ENCODE measurements at places on chromosomes 16 and 17. TPM values are rescaled to one million over a fixed set of nuclear protein-coding genes. Genes with fewer than 3 reads are reported as not detected.
A peak's percentile ranks its signal among the peaks of the same experiment; 100 is the strongest.

DNA sequence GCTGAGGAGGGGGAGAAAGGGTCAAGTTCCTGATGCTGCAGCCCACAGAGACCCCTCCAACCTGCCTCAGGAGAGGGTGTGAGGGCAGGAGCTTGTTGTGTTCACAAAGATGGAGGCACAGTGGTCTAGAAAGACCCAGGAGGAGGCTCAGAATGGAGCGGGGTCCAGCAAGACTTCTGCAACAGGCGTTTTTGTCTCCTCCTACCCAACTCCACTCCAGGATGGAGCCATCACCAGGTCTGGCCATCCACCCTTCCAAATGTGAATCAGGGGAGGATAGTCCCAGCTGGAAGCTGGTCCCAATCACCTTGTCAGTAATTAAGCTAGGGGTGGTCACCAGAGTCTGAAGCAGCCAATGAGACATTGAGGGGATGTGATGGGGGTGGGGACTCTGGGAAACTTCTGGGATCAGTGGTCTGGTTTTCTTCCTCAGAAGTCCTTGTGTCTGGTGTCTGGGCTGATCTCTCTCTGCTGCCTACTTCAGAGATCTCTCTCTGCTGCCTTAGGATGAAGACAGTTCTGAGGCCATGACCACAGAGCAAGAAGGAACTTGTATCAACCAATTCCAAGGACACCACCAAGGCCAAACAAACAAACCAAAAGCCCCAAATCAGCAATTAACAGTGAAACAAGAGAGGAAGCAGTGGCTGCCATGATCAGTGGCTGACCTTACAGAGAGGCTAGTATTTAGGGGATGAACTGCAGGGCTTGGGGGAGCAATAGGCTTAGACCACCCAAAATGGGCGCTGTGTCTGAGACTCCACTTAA, 14.5 kb downstream of the CD300LB start:
- DNase-seq, result no peak

GRCh38 chr17:82496529-82497434, 22.8 kb upstream of the FOXK2 start:
- DNase-seq, result peak; percentile 93

DNA sequence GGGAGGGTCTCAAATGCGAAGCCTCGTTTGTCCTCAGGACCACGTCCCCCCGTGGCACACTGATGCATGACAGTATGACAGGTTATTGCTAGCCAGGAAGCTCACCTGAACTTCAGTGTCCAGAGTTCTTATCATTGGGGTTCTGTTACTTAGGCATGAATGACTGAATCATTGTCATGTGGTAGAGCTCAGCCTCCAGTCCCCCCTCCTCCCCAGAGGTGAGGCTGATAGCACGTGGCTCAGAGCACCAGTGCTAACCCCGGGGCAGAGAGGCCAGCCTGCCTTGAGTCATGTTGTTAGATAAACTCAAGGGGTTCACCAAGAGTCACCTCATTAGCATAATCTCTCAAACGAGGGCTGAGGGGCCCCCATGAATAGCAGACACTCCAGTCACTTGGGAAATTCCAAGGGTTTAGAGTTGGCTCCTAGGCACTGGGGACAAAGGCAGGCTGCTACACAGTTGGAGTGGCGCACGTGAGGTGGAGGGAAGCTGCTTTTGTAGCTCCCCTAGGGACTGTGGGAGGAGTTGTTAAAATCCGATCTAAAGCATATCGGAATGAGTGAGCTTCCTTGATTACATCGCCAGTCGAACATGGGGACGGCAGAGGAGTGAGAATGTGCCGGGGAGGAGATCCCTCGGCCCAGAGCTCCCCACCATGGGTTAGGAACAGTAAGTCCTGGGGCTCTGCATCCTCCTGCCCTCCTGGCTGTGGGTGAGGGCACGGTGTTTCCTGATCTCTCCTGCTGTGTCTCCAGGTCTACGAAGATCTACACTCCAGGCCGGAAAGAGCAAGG, 18.2 kb downstream of the DHX38 start:
- DNase-seq, result no peak

- peak; percentile 15 for DNase-seq
These were observed 5.4 kb upstream of the BBS2 start for GRCh38 chr16:56525236-56525635.

DNA sequence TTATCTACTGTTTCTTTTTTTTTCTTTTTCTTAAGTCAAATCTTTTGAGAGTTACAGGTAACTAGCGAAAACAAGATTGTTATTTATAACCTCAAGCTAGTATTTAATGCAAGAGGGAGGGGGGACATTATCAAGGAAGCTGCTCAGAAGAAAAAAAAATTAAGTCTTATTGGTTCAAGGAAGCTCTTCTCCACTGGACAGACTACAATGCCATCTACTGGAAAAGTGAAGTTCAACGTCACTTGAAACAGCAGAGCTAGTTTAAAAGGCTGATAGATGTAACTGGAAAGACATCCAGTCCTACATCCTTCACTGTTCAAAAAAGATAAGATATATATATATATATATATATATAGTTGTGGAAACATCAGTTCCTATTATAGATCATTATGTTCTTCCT, 418.0 kb upstream of the PSMD7 start:
- DNase-seq, result peak; percentile 90

GRCh38 chr17:70078549-70078948, 3.5 kb downstream of the KCNJ16 start:
- no peak for DNase-seq

- DNase-seq, result no peak
These were observed 33.8 kb downstream of the VWA3A start for GRCh38 chr16:22126037-22126558.

- DNase-seq, result no peak
These were observed 99.7 kb upstream of the HAS3 start for GRCh38 chr16:69005641-69006355.

GRCh38 chr17:7854078-7854777, 638 bp upstream of the TMEM88 start:
- no peak for DNase-seq

DNA sequence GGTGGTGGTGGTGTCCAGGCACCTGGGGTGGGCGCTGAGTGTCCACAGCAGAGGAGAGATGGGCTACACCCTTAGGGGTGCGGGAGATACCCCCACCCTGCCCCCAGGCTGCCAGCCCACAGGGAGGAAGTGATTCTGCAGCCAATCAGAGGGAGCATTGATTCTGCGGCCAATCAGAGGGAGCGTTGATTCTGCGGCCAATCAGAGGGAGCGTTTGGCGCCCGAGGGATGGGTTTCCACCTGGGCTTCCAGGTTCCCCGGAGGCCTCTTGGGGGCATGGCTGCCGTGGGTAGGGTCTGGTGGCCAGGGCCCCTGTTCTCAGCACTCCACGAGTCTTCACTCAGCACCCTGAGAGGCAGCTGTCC, 28.2 kb upstream of the ACSF3 start:
- no peak for DNase-seq

DNA sequence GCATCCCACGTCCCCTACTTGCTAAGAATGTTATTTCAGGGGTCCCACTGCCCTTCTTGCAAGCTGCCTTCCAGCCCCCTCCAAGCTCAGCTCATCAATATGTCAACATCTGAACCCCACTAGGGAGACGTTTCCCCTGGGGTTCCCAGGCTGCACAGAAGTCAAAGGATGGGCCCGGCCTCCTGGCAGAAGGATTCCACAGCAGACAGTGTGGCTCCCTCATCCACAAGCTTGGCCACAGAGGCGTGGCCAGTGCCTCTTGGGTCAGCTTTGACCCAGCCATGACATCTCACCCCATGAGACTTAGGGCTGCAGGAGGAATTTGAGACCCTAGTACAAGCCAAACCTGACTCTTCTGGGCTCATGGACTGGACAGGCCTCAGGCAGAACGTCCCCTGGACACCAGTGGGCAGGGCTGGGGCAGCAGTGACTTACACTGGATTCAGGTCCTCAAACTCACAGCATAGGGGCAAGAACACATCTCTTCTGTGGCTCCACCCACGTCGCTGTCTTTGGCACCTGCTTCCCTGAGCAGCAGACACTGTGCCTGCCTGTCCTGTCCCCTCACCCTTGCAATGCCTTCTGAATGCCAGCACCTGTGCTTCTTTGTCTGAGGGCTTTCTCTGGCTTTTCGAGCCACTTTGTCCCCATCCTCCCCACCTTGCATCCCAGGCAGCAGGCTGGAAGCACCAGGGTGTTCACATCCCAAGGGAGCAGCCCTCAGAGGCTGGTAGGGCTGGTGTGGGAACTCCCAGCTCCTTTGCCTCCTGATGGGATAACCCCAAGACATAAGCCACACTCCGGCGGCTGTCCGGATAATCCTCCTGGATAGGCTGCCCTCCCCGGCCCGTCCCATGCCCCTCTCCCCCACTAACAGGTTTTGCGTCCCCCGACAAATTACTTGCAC, 56.0 kb upstream of the ENPP7 start:
- DNase-seq, result no peak

DNA sequence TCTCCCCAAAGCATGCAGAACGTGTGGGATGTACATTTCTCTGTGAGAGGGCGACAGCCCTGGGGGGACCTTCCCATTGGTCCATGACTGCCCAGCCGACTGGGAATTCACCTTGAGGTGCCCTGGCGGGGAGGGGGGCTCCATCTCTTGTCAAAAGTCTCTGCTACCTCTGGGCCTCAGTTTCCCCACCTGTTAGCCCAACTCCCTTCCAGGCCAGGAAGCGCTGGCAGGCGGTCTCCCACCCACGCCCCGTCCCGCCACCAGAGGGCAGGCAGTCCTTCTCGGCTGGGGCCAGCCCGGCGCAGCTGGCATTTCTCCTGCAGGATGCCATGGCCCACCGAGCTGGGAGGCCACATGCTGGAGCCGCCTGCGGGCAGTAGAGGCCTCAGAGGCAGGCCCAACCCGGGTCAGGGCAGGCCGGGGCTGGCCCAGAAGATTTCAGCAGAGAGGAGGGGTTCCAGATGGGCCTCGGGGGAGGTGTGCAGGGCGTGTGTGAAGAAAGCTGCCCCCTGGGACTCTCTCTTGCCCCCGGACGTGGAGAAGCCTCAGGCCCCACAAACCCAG, 16.6 kb downstream of the CD7 start:
- DNase-seq, result peak; percentile 63

- no peak for DNase-seq
These were observed 10.2 kb downstream of the PIP4K2B start for GRCh38 chr17:38789185-38789584.

DNA sequence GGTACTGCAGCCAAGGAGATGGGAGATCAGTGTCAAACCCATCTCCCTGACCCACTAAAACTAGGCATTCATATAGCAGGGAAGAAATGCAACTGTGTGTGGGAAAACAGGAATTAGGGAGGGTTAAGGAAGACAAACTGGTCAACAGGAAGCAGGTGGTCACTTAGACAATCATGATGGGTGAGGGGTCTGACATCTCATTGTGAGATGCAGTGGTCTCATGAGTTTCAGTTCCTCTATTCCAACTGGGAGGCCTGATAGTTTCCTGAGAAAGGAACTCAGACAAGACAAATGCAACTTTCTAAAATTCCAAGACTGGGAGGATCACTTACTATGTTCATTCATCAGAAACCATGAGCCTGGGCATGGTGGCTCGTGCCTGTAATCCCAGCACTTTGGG, 361.4 kb upstream of the C16orf82 start:
- no peak for DNase-seq

DNA sequence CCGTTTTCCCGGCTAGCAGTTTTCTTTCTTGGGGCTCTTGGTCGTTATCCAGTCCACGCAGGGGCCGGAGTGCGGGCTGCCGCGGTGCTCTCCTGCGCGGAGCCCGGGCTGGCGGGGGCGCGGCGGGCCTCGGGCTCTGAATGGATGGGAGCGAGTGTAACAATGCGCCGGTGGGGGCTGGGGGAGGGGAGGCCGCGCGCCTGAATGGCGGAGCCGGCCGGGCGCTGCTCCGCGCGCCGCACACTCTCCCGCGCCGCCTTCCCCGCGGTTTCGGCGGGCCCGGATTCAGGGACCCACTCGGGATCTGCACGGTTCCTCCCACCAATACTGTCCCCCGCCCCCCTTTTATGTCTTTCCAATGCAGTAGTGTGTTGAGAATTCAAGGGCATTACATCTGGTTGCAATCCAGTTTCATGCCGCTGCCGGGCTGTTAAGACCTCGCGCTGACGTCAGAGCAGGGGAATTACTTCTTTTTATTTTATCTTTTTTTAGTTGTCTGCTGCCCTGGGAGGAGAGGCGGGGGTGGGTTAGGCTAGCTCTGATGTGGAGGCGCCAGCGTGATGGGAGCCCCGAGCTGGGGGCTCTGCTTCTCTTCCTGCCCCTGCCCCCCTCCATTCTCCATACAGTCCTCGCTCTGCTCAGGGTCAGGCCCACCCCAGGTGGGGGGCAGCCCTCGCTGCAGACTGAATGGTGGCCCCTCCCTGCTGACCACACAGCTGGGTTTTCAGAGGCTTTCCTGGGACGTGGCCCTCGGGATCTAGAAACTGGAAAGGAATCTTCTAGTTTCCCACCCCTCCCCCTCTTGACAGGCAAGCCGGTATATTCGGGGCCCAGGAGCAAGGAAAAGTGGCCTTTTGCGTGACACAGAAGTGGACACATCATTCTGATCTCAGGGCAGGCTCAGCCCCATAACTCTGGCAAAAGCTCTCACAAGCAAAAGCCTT, 1.8 kb downstream of the RAI1 start:
- peak; percentile 90 for DNase-seq

DNA sequence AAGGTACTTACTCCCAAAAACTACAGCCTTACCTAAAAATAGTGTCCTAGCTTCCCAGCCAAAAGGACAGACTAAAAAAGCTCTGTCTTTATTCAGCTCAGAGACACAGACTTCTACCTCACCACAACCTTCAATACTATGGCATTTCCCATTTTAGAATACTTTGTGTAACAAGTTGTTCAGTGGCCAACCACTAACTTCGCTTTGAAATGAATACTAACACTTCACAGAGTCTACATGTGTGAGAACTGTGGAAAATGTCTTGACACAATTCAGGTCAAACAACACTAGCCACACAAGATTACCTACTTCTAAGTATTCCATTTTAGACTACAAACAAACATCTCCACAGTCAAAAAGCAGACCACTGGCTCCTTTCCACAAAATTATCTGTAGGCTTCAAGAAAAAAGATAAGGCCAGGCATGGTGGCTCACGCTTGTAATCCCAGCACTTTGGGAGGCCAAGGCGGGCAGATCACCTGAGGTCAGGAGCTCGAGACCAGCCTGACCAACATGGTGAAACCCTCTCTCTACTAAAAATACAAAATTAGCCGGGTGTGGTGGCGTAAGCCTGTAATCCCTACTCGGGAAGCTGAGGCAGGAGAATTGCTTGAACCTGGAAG, 3.2 kb downstream of the HELZ start:
- DNase-seq, result no peak

The KCTD5 gene
- total RNA-seq, result 15.2 TPM

The TNFRSF13B gene
- not detected for total RNA-seq

The SLC5A2 gene
- total RNA-seq, result not detected

The MMP15 gene
- total RNA-seq, result 2.1 TPM

The PPM1E gene
- total RNA-seq, result 0.50 TPM

The CRAMP1 gene
- 4.6 TPM for total RNA-seq

The KIF18B gene
- total RNA-seq, result under 0.01 TPM

The DPEP3 gene
- not detected for total RNA-seq

The UNK gene
- 11.3 TPM for total RNA-seq

The SLC5A11 gene
- total RNA-seq, result under 0.01 TPM

The TP53TG3C gene
- not detected for total RNA-seq

The SOX9 gene
- 4.1 TPM for total RNA-seq

Data from fibroblast of lung (primary cell).